Activated naive CD4-positive, alpha-beta T cell treated with anti-CD3 and anti-CD28 coated beads, Interleukin-2, amount 50 U/mL, for 16 hours (primary cell): ENCODE measurements at places on chromosomes 5 and 9.

DNA sequence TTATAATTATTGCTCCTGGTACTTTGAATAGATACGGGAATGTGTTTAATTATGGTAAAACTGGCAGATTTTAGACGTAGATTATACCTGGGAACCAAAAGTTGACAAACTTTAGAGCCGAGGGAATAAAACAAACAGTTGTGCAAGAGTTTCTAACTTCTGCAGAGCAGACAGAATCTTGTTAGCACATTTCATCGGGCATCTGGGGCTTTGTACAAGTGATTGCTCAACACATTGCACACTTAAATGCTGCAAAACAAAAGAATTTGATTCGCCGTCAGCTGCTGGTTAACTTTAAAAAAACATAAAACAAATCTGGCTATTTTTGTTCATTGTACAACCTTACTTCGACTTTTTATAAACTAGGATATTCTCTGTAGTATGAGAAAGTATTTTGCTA lies 398.1 kb downstream of the MAN2A1 start:
- no peak for DNase-seq

- no peak for DNase-seq
Measured at GRCh38 chr5:68253624-68254585, 38.3 kb downstream of the PIK3R1 start.

GRCh38 chr9:6218099-6218502 lies 2.5 kb downstream of the IL33 start:
- DNase-seq: no peak

DNA sequence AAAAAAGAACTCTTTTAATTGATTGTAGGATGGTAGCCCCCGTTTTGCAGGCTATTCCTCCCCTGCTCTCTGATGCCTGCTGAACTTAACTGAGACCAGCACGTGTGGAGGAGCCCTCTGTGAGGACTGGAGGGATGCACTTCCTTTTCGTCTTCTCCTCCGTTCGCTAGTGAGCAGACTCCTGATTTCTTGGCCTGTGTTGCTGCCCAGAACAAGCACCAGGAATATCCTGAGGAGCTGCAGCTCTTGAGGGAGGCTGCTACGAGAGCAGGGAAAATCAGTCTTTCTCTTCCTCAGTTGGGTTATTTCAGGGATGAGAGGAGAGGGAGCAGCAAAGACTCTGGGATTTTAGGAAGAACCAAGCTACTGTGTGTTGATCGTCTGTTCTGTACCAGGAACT lies 74.7 kb downstream of the ARHGAP26 start:
- DNase-seq: no peak

- no peak for DNase-seq
Measured at GRCh38 chr5:95704150-95704549, 21.4 kb upstream of the SPATA9 start.

DNA sequence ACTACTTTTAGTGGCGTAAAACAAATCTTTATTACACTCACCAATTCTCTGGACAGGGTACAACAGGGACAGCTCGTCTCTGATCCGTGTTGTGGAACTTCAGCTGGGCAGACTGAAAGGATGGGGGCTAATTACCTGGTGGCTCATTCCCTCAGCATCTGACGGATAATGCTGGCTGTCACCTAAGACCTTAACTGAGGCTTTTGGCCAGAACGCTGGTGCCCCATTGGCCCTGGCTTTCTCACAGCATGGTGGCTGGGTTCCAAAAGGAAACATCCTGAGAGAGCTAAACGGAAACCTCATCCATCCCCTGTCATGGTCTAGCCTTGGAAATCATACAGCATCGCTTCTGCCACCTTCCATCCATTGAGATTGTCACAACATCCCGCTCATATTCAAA lies 62.9 kb downstream of the RAI14 start:
- no peak for DNase-seq

- no peak for DNase-seq
Measured at GRCh38 chr9:120913647-120914264, 12.8 kb downstream of the TRAF1 start.

GRCh38 chr9:36818965-36819870 lies 214.8 kb downstream of the PAX5 start:
- DNase-seq: no peak

DNA sequence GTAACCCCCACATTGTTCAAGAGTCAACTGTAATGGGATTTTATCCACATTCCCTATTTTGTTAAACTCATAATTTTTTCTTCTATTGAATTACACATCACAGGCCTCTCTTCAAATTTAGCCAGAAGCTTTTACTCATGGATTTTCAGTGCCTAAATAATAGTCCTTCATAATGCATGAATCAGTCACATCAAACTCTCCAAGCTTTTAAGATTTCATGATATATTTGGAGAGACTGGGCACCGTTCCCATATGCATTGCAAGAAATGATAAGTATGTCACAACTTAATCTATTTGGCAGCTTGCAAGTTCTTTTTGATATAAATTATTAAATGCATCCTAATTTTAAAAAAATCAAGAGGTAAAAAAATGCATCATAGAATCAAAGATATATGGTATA lies 465.9 kb downstream of the DMAC1 start:
- no peak for DNase-seq

DNA sequence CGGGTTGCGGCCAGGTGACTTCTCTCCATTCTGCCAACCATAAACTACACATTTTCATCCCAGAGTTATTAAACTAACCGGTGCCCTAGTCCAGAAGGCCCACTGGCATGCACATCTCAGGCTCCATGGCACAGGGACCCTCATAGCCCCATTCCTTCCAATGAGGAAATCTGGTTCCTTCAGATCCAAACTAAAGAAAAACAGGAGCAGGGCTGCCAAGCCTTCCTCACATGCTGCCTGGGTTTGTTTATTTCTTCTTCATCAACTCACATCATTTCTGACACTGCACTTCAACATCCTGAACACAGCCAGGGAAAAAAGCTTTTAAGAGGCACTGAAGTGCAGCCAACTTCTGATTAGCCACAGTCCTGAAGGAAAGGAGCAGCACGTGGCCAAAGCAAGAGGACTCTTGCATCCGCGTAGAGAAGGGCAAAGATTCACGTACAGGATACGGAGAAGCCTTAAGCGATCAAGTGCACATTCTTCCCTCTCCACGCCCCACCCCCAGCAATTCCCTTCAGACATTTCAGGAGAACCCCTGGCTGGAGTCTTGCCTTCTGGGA lies 22.5 kb downstream of the LHFPL2 start:
- DNase-seq: no peak

- DNase-seq: no peak
Measured at GRCh38 chr5:73100109-73100508, 20.3 kb upstream of the TMEM171 start.

- DNase-seq: no peak
Measured at GRCh38 chr5:17105744-17106418, 111.5 kb upstream of the BASP1 start.

- DNase-seq: no peak
Measured at GRCh38 chr5:111743988-111744387, 13.0 kb downstream of the NREP start.

- DNase-seq: no peak
Measured at GRCh38 chr9:18980189-18980588, 52.8 kb downstream of the SAXO1 start.

GRCh38 chr9:14343261-14344031 lies 29.5 kb upstream of the NFIB start:
- no peak for DNase-seq

GRCh38 chr9:97954550-97954989 lies 16.6 kb upstream of the HEMGN start:
- peak; percentile 52 for DNase-seq

GRCh38 chr5:111252799-111253545 lies 28.8 kb downstream of the CAMK4 start:
- no peak for DNase-seq

- DNase-seq: no peak
Measured at GRCh38 chr5:136629125-136629792, 263.9 kb upstream of the TRPC7 start.

DNA sequence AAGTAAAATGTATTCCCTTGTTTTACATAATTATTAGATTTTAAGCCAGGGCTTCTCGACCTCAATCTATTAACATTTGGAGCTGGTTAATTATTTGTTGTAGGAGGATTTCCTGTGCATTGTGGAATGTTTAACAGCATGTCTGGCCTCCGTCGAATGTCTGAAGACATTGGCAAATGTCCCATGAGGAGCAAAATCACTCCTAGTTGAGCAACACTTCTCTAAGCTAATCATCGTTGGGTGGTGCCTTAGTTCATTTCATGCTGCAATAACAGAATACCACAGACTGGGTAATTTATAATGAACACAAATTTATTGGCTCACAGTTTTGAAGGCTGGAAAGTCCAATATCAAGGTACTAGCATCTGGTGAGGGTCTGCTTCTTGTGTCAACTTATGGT lies 13.4 kb upstream of the VPS13A start:
- no peak for DNase-seq

- DNase-seq: no peak
Measured at GRCh38 chr9:14317667-14318320, 3.9 kb upstream of the NFIB start.

DNA sequence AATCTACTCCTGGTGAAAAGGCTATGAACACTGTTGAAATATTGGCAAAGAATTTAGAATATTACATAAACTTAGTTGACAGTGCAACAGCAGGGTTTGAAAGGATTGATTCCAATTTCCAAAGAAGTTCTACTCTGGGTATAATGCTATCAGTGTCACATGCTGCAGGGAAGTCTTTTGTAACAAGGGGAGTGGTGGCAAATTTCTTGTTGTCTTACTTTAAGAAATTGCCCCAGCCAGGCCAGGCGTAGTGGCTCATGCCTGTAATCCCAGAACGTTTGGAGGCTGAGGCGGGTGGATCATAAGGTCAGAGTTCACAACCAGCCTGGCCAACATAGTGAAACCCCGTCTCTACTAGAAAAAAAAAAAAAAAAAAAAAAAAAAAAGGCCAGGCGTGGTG lies 86.3 kb upstream of the OTULINL start:
- DNase-seq: no peak

DNA sequence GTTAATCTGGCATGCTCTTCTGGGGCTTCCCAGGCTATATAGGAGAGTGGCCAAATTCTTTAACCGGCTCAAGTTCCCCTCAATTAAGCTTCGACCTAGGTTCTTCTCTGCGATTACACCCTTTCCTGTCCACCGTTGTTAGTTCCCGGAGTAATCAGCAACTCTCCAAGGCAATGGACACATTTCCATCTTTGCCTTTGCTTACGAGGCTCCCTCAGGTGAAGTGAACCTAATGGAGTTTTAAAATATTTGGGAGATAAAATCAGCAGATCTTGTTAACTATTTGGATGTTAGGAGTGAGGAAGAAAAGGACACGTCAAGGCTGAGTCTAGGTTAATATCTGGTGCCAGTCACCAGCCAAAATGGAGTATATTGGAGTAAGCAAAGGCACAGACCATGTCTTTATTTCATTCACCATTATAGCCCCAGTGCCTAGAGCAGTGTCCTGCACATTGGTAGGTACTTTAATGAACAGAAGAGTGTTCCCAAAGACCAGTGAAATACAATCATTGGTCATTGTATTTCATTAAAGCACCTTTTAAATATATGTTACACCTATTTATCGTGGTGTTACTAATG lies 515 bp downstream of the UTP15 start:
- no peak for DNase-seq

GRCh38 chr5:139185589-139185988 lies 12.6 kb downstream of the SIL1 start:
- no peak for DNase-seq

DNA sequence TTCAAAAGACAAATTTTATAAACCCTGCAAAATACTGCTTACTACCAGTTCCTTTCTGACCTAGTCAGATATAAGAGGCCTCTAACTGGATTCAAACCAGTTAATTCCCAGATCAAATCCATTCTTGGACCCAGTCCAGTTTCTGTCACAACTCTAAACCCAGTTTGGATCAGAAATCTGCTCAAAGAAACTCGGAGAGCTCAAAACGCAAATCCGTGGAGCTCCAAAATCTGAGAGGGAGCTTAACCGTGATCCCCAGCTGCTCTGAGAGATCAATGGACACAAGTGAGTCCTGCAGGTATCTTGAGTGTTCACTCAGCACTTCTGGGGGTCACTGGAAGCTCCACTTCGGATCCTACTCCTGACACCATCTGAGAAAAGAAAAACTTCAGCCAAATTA lies 348.1 kb upstream of the PTGER4 start:
- DNase-seq: no peak

DNA sequence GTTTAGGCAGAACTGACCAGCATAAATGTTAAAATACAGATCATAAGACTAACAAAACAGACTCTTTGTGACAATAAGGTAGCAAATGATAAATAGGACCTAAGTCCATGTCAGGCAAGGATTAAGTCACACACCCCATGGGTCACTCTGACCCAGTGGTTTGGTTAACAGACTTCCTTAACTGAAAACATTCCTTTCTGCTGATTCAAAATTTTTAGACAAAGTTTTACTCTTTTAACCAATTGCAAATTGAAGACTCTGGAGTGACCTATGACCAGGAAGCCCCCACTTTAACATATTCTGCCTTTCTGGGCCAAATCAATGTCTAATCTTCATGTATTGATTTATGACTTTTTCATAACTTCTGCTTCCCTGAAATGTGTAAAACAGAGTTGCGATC lies 4.9 kb upstream of the NXNL2 start:
- DNase-seq: no peak

DNA sequence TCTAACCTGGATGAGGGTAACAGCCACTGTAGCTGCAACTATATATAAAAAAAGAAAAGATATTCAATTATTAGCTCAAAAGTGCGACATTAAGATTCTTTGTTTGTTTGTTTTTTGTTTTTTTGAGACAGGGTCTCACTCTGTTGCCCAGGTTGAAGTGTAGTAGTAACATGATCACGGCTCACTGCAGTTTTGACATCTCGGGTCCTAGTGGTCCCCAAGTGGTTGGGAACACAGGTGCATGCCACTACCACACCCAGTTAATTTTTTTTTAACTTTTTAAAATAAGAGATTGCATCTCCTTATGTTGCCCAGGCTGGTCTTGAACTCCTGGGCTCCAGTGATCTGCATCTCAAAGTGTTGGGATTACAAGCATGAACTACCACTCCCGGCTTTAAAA lies 61.8 kb downstream of the MEF2C start:
- no peak for DNase-seq

GRCh38 chr9:120475341-120475740 lies 104.6 kb downstream of the CDK5RAP2 start:
- no peak for DNase-seq
